Right forelimb (tissue), 1 donor: ENCODE measurements at places on chromosomes 3 and 15.

DNA sequence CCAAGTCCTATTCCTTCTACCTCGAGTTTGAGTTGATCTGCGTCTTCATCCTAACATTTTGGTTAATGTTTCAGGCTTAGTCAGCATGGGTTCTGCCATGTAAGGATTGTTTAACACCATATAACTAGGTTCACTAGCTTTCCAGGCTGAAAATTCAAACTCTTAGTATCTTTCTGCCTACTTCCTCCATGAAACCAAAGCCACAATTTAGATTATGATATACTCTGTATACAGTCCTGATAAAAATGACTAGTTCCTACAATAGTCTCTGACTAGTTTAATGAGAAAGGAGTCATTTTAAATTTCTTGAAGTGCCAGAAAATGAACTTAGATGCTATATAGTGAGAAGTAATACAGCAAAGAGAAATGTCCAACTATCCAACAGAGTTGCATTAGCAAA lies 6.6 kb upstream of the BTLA start:
- no peak for DNase-seq

DNA sequence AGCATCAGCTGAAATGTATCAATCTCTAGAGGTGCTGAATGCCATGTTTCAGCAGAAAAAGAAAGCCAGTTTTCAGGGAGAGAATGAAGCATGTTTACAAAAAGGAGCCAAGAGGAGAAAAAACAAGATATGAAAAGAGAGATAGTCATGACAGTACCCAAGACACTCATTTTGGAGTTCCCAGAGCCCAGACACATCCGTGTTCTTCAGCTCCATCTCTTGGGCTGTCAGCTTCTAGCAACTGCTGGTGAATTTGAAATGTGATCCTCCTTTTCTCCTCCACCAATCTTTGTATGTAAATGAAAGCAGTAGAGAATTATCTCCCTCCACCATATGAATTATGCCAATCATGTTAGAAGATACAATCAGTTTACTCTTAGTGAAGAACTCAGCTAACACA lies 93.0 kb upstream of the SLC25A36 start:
- DNase-seq: no peak

GRCh38 chr3:193673845-193674244 lies 80.8 kb downstream of the OPA1 start:
- no peak for DNase-seq

GRCh38 chr3:99774467-99774866 lies 43.2 kb upstream of the CMSS1 start:
- DNase-seq: no peak

DNA sequence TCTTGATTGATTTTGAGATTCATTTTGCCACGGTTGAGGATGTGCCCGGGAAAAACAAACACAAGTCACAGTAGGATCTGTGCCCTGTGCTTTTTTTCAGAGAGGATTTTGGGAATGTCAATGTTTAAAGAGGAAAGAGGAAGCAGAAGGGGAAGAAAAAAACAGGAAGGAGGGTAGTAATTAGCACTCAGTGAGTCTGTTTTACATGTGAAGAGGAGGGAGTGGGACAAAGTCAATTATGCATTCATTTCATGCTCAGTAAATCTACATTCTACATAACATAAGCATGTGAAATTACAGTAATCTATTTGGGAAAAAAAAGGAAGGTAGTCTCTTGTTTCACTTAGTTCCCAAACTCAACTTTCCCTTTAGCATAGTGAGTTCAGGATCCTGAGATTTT lies 18.3 kb upstream of the CD200 start:
- DNase-seq: no peak

DNA sequence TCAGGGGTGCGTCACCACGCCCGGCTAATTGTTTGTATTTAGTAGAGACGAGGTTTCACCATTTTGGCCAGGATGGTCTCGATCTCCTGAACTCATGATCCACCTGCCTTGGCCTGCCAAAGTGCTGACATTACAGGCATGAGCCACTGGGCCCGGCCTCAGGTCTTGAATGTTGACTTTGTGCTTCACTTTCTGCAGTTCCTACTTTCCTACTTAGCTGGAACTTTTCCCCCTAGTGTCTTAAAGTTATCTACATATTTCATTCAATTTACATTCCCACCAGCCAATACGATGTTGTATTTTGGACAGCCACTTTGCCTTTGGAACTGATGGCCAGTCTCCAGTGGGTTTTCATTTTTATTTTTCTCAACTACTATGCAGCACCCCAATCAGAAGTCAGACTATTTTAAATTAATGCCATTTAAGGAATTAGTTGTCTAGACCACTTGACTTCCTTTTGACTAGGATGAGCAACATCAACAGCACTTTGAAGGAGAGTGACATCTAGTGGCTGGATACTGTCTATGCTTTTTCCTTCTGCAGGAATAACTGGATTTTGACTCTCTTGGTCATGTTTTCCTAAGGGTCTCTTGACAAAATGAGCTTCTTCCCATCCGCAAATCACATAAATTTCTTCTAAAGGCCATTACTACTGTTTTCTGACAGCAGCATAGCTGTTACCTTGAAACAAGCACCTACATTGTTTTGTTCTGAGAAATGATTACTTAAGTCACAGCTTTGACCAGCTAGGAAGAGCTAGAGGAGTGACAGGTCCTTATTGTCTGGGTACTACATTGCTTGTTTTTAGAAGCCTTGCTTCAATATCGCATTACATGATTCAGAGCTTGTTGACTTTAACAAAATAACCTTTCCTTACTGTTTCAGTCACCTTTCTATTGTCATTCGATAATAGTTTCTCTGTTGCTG lies 140.2 kb downstream of the ITPR1 start:
- no peak for DNase-seq

DNA sequence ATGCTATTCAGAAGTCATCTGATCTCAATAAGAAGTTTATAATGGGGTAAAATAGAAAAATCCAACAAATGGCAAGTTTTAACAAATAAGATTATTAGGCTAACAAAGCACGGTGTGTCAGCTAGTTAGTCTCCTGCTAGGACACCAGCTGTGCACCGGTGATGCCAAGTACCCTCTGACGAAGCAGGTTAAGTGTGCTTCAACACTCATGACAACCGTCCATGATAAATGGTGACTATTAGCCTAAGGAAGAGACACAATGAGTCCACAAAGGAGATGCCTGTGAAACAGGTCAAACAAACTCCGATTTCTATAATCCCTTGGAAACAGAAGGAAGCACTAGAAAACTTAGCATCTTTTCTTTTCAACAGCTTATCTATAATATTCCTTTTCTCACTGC lies 36.5 kb downstream of the ATP13A3 start:
- DNase-seq: no peak

GRCh38 chr3:159619341-159619885 lies 369.2 kb upstream of the IL12A start:
- no peak for DNase-seq
